ENCODE measurements at places on chromosomes 3 and 15.

GRCh38 chr3:126959921-126960603 is 22.9 kb upstream of the PLXNA1 start:
- DNase-seq: no peak

DNA sequence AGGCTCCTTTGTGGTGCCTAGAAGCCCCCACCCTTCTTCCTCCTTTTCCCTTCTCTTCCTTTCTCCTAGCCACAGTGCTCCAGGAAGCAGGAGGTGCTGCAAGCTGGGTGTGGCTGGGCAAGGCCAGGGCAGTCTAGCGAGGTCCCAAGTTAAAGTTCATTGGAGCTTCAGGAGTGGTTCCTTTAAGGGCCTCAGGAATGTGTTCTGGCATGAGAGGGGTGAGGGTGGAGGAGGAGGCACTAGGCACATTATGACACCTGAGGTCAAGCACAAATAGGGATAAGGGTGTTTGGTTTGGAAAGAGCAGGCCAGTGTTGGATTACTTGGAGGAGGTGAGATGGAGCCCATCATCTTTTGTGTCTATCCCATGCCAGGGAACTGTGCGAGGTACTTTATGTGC is 258.7 kb downstream of the TLE3 start:
- DNase-seq: no peak

- DNase-seq: peak; percentile 39
Observed at GRCh38 chr3:190384309-190384756, 3.6 kb upstream of the CLDN16 start.

- no peak for DNase-seq
Observed at GRCh38 chr3:128607710-128608048, 42.9 kb downstream of the RPN1 start.

DNA sequence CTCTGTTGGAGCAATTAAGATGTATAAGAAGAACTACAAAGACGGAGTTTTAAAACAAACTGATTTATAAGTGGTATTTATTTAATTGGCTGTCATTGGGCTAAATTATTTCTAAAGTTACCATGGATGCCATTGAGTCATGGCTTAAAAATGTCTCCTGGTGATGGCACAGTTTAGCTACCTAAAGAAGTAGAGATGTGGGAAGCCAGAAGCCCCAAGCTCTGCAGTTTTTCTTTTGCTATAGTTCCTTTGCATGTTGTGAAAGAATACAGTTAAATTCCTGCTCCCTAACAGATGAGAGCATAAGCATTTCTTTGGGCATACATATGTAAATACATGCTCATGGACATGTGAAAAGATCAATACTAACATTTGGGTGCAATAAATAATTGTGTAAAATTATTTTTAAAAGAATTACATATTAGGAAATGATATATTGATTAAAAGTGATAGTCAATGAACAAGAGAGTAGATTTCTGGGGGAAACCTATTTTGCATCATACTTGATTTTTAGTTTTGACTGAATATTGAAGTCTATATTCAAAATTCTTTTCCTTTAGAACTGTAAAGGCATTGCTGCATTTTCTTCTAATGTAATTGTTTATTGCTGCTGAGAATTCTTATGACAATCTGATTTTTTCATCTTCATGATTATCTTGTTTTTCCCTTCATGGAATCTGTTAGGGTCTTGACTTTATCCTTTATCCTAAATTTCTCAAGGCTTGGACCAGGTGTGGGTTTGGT is 2.1 kb downstream of the OPA1 start:
- no peak for DNase-seq

DNA sequence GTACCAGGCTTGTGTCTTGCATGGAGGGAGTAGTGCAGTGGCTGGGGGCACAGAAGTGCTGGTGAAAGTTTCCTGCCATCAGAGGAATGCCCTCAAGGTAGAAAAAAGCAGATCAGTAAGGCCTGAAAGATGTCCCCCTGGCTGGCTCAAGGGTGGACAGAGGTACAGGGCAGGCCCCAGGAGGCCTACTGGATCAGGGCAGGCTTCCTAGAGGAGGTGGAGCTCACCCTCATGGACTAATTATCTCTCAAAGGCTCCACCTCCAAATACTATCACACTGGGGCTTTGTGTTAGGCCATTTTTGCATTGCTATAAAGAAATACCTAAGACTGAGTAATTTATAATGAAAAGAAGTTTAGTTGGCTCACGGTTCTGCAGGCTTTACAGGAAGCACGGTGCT is 7.8 kb downstream of the SPSB4 start:
- DNase-seq: no peak

- no peak for DNase-seq
Observed at GRCh38 chr3:155673421-155673820, 71.5 kb downstream of the PLCH1 start.

DNA sequence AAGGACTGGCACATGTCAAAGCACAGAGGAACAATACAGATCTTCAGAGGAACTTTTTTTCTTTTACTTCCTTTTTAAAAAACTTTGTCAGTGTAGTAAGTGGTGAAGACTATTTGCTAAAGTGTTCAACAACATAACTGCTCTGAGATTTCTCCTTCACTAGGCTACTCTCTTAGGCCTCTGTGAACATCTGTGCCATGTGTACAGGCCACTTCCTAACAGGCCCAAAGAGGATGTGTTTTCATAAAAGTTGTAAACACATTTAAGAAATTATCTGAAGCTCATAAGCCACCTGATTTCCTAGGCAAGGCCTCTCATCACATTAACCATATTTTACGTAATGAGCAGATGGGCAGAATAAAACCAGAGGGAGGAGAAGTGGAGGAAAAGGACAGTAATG is 235.4 kb downstream of the FHIT start:
- no peak for DNase-seq

- no peak for DNase-seq
Observed at GRCh38 chr3:57389271-57389670, 96.8 kb upstream of the ASB14 start.

- DNase-seq: peak; percentile 50
Observed at GRCh38 chr3:187926620-187927019, 181.4 kb upstream of the BCL6 start.

- DNase-seq: no peak
Observed at GRCh38 chr3:166013073-166013679, 176.0 kb upstream of the BCHE start.

- DNase-seq: no peak
Observed at GRCh38 chr3:141540531-141540930, 53.7 kb downstream of the RASA2 start.

GRCh38 chr15:56236197-56236596 is 7.5 kb downstream of the RFX7 start:
- no peak for DNase-seq

DNA sequence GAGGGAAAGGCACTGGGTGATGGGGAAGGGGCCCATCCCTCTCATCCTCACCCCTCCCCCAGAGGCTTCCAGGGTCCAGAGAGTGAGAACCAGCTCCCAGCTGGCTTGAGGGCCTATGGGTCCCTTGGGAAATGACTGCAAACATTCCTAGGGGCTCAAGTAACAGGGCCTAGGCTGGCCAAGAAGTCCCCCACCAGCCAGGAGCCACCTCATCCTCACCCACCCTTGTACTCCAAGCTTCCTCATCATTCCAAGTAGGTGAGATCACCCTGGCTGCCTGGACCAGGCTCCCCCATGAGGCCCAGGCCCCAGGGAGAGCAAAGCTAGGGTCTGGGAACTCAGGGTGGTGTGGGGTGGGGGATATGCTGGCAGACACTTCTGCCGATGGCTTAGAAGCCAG is 14.8 kb downstream of the LOXL1 start:
- DNase-seq: no peak

DNA sequence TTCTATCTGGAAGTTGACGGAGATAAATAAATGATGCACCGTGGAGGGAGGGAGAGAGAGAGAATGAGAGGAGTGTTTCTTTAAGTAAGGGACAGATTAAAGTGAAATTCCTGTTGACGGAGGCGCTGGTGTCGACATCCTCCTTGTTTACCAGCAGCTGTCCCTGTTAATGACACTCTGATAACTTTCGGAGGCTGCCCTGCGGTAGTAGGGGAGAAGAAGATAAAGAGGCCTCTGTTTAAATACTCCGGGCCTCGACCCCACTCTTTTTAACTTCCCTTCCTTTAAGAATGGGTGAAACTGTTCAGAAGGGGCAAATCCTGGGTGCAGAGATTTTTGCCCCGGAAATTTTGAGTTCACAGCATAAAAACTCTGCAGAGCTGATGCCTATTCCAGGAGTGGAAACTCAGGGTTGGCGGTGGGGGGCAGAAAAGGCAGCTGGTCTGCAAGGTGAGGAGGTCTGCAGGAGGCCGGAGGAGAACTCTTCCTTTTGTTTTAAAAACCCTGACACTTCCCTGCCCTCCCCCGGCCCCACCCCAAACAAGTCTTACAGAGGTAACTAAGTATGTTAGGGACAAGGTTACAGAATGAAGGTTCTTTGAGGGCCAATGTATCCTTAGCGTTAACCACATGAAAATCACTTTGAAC is 276.6 kb upstream of the NR2F2 start:
- no peak for DNase-seq

GRCh38 chr3:96071097-96071496 is 743.3 kb upstream of the EPHA6 start:
- no peak for DNase-seq

DNA sequence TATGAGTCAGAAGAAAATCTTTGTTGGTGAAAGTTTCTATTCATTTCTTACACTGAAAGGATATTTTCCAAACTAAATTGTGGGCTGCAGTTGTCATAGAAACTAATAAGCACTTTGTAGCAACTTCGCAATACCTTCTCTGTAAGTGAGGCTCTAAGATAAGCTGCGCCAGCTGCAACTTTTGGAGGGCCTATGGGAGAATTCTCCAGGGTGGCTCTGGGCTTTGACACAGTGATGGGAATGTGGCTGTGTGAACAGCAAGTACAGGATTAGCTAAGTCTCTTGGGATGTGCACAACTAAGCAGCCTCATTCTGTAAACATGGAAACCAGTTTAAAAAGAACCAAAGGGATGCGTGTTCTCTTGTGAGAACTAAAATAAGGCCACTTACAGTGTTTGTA is 124.6 kb upstream of the SGO1 start:
- no peak for DNase-seq

GRCh38 chr15:86863226-86863915 is 783.7 kb downstream of the AGBL1 start:
- DNase-seq: no peak

- no peak for DNase-seq
Observed at GRCh38 chr3:56732109-56732508, 49.0 kb upstream of the TASOR start.

- no peak for DNase-seq
Observed at GRCh38 chr3:32397941-32398340, 6.3 kb downstream of the CMTM7 start.

- DNase-seq: no peak
Observed at GRCh38 chr15:36653851-36654250, 74.4 kb downstream of the CDIN1 start.

GRCh38 chr3:107496855-107497254 is 25.9 kb upstream of the BBX start:
- DNase-seq: no peak

- DNase-seq: no peak
Observed at GRCh38 chr3:4044619-4045018, 245.4 kb downstream of the LRRN1 start.

DNA sequence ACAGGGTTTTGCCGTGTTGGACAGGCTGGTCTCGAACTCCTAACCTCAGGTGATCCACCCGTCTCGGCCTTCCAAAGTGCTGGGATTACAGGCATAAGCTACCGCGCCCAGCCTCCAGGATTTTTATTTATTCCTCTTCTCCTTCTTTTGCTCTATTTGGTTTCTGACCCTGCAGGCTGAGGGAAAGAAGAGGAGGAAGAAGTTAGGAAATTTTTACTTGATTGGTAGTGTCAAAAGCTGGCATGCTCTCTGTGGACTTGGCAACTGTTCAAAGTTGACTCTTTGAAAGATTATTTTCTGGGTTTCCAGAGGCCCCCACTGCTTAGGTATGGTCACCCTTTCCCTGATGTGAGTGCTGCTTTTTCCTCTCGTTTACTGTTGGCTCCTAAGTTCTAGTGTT is 372.2 kb downstream of the DIPK2A start:
- no peak for DNase-seq

- DNase-seq: no peak
Observed at GRCh38 chr3:100796556-100796955, 87.3 kb downstream of the TFG start.

DNA sequence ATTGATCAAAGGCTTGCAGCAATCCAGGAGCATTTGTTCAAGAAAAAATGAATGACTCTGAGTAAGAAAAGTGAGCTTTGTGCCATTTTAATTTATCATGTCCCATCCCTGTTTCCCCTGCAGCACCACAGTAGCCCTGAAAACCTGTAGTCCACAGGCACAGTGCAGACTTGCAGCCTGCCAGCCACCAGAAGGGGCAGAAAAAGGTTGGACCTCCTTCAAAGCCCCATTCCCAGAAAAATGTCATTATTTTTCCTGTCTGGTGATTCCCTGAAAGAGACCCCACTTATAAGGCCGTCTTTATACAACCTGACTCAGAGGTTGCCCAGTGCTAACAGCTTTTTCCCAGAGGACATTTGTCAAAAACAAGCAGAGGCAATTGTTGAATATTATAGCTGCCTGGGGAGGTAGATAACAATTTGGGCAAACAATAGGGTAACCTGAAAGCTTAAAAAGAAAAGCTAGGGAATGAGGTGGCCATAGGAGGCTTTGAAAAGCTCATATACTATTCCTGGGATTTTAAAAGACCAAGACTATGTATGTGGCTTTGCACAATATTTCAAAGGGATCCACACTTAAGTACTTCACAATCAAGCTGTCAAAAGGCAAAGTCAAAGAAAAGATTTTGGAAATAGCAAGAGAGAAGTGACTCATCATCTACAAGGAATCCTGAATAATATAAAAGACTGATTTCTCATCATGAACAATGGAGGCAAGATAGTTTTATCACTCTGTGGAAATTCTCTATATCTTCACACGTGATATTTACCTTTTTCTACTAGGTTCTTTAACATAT is 136.8 kb upstream of the PLXNA1 start:
- DNase-seq: no peak

- no peak for DNase-seq
Observed at GRCh38 chr3:150079029-150079739, 108.5 kb upstream of the PFN2 start.

DNA sequence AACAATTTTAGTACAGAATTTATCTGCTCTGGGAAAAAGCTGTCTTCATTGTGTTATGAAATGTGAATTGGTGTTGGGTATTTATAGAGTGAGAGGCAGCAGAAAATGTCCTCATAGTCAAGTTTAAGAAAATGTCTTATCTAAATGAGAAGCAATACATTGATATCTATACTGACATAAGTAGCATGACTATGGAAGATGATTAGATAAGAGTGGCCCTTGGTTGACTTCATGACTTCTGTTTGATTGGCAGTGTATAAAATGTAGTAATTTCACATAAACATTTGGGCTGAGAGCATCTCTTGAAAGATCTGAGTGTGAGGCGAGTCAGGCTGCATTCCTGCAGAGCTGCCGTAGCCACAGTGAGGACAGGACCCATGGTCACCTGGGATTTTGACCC is 19.4 kb downstream of the MCTP2 start:
- DNase-seq: no peak

DNA sequence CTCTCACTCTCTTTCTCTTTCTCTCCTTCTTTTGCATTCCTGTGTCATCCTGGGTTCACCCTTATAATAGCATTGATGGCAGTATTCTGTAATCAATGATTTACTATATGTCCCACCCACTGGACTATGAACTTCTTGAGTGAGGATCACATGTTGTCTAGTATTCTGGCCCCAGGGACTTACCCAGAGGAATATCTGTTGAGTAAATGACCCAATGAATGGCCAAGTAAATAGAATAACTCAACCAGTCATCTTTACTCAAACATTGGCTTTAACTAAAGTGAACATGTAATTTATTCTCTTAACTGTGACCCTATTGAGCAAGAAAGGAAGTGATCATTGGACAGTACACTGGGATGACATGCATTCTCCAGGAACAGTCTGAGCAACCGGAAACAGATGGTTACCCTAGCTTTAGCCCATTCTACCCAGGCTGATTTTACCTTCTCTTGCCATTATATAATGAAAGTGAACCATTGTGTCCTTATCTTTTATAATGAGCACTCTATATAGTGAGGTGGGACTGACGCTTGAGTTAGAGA is 94.5 kb upstream of the SOX14 start:
- no peak for DNase-seq
